ENCODE measurements at places on chromosomes 4 and X.

DNA sequence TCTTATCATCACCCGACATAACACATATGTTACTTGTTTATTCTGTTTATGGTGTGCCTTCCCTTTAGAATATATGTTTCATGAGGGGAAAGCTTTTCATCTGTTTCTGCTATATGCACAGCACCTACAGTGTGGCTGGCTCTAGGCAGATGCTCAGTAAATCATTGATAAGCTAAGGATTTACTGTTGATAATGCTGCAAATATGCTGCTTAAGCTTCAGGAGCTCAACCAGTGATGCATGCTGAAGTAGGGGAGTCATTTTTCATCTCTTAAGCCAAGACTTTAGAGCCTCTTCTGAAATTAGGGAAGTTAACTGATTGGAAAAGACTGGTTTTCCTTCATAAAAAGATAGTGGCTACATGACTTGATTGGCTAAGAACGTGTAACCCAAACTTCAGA is 16.4 kb downstream of the FAT4 start:
- DNase-seq: no peak

DNA sequence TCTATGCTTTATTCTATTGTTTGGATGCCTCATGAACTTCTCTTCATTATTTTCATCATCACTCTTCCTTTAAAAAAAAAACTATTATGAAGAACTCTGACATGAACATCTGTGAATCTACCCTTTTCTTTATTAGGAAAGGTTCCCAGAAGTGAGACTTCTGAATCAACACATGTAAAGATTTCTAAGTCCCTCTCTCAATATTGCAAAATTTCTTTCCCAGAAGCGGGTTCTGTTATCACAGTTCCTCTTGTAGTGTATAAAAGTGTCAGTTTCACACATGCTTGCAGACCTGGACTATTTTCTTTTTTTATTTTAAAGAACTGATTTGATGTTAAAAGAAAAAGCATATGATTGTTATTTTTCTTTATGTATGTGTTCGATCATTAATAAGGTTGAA is 330.8 kb upstream of the KLF3 start:
- no peak for DNase-seq

DNA sequence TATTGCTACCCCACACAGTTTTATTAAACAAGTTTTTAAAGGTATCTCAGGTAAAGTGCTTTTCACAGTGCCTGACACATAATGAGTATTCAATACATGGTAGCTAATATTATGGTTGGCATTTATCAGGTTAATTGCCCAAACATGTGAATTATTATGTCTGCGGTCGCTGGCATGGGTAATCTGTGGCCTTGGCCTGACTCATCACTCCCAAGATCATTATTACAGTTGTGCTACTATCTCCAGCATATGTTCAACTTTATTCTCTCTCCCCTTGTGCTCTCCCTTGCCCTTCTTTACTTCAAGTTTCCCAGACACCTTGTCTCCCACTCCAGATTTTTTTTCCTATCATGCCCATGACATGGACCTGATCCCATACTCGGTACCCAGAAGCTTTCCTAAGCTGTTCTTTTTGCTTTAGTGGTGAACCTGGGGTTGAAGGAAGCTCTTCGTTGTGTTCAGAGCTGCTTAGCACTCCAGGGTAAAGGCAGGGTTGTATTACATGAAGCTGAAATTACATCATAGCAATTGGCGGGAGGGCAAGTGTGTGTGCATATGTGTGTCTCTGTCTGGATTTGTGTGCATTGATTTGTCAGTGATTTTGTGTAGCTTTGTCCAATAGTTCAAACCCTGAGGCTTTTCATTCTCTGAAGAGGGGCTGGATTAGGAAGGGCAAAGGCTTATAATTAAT is 176.5 kb upstream of the NRK start:
- peak; percentile 13 for DNase-seq

GRCh38 chr4:175062183-175062592 is 144.0 kb downstream of the ADAM29 start:
- DNase-seq: no peak

DNA sequence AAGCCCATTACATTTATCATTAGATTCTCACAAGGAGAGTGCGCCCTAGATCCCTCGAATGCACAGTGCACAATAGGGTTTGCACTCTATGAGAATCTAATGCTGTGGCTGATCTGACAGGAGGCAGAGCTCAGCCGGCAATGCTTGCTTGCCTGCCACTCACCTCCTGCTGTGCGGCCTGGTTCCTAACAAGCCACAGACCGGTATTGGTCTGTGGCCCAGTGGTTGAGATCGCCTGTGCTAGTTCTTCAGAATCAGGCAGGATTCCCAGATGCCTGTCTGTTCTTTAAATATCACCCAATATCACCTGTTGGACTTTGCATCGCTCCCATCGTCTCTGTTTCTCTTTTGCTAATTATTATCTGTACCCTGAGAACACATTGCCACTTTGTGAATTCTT is 14.0 kb downstream of the DSPP start:
- DNase-seq: no peak

DNA sequence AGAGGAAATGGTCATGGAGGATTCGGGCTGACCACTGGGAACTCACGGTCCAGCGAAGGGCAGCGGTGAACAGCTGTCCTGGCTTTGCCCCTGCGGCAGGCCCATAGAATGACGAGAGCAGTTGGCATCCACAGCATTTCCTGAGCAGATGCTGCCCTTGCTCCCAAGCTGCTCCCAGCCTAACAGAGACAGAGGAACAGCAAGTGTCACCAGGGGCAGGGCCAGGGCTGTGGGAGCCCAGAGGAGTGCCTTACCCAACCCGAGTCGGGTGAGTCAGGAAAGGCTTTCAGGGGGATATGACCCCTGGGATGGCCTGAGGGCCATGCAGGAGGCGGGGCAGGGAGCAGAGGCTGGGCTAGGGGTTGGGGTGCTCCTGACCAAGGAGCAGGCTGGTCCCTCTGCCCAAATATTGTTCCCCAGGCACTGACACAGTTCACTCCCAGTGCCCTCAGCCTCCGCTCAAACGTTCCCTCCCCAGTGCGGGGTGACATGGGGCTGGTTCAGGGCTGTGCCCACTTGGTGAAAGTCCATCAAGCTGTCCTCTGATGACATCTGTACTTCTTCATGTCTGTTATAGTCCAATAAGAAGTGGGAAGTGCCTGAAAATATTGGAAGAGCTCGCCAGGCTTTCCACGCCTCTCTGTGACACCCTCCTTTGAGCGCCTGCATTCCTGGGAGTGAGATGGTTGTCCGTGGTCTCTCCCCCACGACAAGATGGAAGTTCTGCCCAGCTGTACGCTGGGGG is 64.7 kb upstream of the GPR78 start:
- DNase-seq: no peak

DNA sequence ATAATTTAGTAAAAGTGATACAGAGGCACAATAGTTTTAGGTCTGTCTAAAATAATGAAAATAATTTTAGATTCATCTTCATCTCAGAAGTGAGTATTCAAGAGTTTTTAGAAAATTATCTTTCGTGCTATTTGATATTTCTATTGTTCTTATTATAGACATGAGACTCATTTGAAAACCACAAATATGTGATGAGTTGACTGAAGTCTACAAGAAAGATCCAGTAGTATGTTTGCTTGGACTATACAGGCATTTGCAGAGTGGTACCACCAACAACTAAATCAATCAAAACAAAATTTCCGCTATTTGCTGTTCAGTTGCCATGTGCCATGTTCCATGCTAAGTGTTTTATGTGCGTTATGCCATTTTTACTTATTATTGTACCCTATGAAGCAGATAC is 1318.5 kb downstream of the STIM2 start:
- no peak for DNase-seq

- DNase-seq: no peak
These were observed 151.8 kb downstream of the TSPAN5 start for GRCh38 chr4:98506462-98507132.
